ENCODE measurements at places on chromosomes 3 and 15. TPM values are rescaled to one million over a fixed set of nuclear protein-coding genes. Genes with fewer than 3 reads are reported as not detected.
A peak's percentile ranks its signal among the peaks of the same experiment; 100 is the strongest.

DNA sequence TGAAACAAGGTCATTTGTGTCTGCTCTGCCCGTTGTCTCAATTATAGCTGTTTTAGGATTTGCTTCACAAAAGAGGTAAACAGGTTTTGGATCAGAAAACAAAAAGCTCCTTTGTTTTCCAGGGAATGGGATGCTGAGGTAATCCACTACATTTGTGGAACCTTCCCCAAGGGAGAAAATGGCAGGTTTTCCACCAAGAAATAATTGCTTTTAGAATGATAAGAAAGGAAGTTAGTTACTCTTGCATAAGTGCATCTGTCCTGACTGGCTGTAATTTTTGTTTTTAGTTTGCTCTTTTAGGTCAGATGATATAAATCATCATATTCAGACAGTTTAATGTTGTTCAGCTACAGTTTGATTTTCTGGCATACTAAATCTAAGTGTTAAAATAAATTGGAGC, 198.5 kb upstream of the COL8A1 start:
- no peak for DNase-seq

GRCh38 chr3:195907934-195908693, at the start of gene TNK2:
TSS of gene TNK2 (minus strand) at chr3:195908551. CDS start at chr3:195888588, 19,963 bp downstream.
- DNase-seq = peak; percentile 56

GRCh38 chr15:68830141-68830785, 9.6 kb upstream of the ANP32A start:
- DNase-seq = no peak

The TLR9 gene
- total RNA-seq = not detected

The SLITRK3 gene
- not detected for total RNA-seq

DNA sequence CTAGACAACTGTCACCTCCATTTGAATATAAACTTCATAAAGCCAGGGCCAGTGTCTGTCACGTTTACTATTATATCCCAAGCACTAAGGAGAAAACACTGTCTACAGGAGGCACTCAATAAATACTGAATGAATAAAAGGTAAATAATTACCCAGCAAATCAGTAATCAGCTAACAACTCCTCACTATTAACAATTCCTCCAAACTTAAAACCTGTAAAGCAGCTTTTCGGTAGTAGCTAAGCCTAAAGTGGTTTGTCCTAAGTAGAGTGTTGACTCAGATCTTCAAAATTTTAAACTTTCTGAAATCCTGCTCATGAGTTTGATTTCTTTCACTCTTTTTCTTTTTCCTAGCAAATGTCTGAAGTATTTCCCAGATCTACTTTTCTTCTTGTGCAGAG, 39.9 kb downstream of the C3orf80 start:
- DNase-seq = peak; percentile 5

DNA sequence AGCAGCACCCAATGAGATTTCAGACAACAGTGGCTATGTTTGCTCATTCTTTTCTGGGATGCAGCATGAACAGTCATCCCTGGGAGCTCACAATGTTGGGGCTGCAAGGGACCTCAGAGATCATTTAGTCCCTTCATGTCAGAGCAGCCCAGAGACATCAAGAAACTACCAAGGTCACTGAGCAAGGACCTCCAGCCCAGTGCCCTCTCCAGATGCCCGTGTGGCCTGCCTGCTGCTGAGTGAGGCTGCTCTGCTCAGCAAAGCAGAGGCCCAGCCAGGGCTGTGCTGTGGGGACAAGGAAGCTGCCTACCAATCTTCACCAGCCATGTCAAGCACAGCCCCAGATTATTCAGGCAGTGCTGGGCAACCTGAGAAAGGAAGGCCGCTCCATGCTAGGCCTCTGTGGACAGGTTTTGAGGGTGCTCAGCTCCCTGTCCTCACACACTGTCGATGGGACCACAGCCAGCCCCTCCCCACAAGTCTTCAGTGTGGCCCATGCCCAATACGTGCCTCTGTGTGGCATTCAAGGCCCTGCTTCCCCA, 99.7 kb downstream of the DAPK2 start:
- DNase-seq = no peak

- no peak for DNase-seq
Measured at GRCh38 chr3:158916111-158916510, 114.3 kb downstream of the MFSD1 start.

GRCh38 chr3:192169332-192169915, 557.9 kb downstream of the FGF12 start:
- no peak for DNase-seq

- DNase-seq = no peak
Measured at GRCh38 chr3:15160662-15161061, 45.4 kb upstream of the CAPN7 start.

GRCh38 chr15:45126535-45127158, 3.0 kb downstream of the DUOXA1 start:
- DNase-seq = peak; percentile 76

- DNase-seq = peak; percentile 79
Measured at GRCh38 chr3:46903341-46904302, 26.1 kb downstream of the PTH1R start.

The SLC22A14 gene
- total RNA-seq = not detected

DNA sequence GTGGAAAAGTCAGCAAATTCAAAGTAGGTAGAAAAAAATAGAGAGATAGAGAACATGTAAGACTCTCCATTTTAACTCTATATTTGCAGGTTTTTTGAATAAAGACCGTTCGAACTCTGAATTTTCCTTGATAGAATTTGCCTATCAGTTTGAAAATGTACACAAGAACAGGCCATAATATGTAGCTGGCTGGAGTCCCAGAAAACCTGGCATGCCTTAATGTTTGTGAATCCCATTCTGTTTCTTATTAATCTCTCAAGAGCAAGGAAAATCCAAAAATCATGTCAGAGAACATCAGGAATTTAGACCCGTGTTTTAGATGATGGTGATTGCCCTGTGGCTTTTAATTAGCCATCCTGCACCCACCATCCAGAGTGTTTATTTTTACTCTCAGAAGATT, 7.2 kb upstream of the CFAP161 start:
- no peak for DNase-seq

The CASR gene
- not detected for total RNA-seq

DNA sequence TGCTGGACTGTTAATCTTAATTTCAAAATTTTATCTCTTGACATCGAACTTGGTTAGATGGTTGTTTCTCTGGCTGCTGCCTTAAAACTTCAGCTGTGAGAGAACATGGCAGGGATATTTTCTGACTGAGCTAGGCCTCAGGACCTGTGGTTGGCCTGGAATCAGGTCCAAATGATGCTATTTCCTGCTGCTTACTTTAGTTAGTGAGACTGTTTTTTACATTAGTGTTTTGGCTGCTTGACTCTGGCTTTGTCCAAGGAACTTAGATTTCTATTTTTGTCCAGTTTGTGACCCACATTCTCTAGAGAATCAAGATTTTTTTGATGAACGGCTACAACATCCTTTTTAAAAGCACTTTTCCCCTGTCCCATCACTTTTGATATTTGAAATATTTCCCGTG, 497.9 kb upstream of the SGO1 start:
- no peak for DNase-seq

DNA sequence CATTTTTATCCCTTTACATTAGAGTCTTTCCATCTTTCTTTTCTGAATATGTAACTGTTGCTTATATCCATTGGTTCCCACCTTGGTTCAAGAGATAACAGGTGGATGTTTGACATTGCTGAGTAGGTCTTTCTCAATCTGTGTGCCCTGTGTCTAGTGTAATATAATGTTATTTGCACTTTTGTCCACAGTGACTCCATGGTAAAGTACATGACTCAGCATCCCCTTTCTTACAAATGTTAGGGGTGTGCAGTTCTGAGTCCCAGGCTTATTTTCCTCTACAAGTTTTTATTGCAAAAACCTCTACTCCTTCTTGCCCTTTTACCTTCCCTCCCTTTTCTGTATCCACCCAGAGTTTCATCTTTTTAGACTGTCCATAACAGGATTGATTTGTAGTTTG, 116.5 kb downstream of the RSRC1 start:
- no peak for DNase-seq

The RPL29 gene
- total RNA-seq = 1,807 TPM

The SCN11A gene
- total RNA-seq = not detected

GRCh38 chr3:23608650-23609049, 197.1 kb upstream of the UBE2E1 start:
- no peak for DNase-seq

The HGD gene
- 0.11 TPM for total RNA-seq

DNA sequence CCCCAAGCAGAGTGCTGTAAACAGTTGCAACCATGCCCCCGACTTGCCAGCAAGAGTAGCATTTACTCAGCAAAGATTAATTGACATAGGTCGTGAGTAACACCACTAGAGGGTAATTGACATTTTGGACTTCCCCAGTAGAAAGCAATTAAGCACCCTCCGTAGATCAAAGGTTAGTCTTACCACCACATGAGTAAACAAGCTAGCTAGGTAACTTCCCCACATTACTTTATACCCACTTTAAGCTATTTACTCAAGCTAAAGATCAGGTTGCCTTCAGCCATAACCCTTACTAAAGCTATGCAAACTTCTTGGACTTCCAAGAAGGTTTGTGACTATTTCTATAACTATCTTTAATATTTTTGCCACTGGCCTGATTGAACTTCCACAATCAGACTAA, 1072.7 kb downstream of the OTOL1 start:
- DNase-seq = peak; percentile 35

The C3orf38 gene
- 15.7 TPM for total RNA-seq

DNA sequence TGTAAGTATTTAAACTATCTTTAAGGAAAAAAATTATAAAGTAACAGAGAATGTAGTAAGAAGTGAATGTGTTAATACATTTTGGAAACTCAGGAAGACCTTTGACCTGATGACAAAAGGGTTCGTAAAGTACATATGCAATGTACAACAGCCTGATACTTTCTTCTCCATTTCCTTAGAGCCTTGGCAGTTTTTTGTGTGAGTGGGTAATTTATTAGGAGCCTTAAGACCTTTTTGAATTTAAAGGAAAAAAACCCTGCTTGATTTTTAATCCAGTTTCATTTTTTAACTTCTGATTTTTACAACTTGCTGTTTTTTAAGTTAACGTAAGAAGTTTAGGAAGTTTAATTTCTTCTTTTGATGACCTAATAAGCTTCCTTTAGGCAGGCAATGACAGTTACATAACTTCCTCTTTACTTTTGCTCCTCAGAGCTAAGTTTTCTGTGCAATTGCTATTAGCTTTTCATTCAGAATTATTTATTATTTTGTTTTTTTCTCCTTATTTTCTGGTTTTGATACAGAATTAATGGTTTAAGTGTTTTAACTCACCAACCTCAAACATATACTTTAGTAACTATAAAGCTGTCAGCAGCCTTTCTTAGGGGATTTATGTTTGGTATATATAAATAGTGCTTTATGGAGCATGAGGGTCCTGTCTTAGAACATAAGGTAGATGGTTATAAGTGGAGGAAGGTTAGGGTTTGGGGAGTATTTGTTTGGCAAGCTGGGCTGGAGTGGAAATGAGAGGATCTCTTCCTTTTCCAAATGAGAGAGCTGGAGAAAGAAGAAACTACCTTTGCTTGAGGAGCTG, 35.2 kb downstream of the ARMC8 start:
- DNase-seq = no peak

The PDCD6IP gene
- total RNA-seq = 266 TPM

DNA sequence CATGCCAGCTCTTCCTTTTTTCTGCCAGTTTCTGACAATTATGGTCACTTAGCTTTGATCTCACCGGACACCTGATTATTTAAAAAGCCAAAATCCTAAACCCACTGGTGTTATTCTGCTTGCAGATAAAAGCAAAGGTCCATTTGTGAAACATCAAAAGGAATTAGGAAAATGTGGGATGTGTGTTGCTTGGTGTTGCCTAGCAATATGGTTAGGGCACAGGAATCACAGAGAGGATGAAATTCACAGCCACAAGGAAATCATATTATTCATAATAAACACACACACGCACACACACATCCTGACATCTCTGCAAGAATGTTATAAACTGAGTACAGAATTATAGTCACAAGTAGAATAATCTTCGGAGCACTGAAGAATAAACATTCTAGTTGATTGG, 89.3 kb upstream of the BHLHE40 start:
- no peak for DNase-seq
